Amniotic epithelial cell (primary cell): ENCODE measurements at places on chromosomes 6 and 20.
A peak's percentile ranks its signal among the peaks of the same experiment; 100 is the strongest.

DNA sequence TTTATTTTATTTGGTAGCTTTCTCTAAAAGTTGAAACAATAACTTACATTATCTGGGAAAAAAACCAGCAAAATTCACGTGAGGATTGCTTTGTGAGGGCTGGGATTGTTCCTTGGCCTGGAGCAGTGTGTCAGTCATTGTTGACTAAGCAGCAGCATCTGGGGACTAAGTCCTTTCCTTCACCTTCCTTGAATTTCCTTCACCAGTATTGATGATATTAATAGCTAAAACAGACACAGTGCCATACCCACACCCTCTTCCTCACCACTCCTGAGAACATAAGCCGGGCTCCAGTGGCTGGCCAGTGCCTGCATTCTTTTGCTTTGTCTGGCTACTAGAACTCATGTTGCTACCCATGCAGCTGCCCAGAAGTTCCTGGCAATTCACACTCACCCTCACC is 23.7 kb downstream of the PLCB1 start:
- no peak for DNase-seq

- no peak for DNase-seq
These were observed 141.5 kb downstream of the BMP7 start for GRCh38 chr20:57124800-57125517.

GRCh38 chr6:6384520-6384919 is 64.1 kb upstream of the F13A1 start:
- DNase-seq = no peak

GRCh38 chr20:49351775-49352174 is 73.9 kb upstream of the ZNFX1 start:
- no peak for DNase-seq

GRCh38 chr6:167214206-167214605 is 56.4 kb upstream of the GPR31 start:
- no peak for DNase-seq

GRCh38 chr6:139436200-139436956 is 61.9 kb upstream of the CITED2 start:
- peak; percentile 32 for DNase-seq

- no peak for DNase-seq
These were observed 89.2 kb downstream of the THBS2 start for GRCh38 chr6:169164451-169164850.

- no peak for DNase-seq
These were observed 59.5 kb downstream of the PLEKHG1 start for GRCh38 chr6:150659046-150659763.

DNA sequence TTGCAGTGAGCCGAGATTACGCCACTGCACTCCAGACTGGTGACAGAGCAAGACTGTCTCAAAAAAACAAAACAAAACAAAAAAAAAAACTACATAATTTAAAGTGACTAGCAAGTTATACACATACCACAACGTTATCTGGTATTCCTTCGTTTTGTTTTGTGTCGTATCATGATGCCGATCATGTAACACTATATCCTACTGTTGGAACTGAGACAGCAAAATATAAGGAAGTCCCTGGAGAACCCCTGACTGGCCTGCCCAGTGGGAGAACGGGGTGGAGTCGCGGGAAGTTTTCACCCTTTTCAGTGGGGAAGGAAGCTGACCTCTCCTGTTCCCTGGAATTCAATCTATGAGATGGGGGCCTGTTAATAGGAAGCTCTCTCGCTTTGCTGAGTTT is 15.1 kb downstream of the SOX4 start:
- DNase-seq = no peak

- peak; percentile 93 for DNase-seq
These were observed 1.1 kb downstream of the EIF2S2 start for GRCh38 chr20:34110745-34111641.

- no peak for DNase-seq
These were observed 358.8 kb upstream of the JAG1 start for GRCh38 chr20:11032611-11033010.

- DNase-seq = no peak
These were observed 9.7 kb upstream of the CCR6 start for GRCh38 chr6:167113047-167113754.

DNA sequence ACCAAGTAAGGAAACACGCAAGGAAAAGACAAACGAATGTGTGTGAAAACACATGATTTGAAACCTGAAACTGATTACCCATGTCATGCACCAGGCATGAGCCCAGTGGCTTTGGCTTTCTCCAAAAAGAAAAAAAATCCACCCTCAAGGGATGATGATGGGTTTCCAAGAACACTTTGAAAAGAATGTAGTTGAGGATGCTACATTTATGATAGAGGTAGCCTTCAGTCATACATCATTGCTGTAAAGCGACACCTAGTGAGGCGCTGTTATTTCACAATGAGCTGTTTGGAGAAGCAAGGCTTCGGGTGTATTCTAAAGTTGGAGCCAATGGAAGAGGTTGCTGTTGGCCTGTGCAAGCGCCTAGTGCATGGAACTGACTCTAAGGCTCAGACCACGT is 124.9 kb downstream of the SCML4 start:
- no peak for DNase-seq

- DNase-seq = no peak
These were observed 312.9 kb upstream of the ARID1B start for GRCh38 chr6:156464100-156464878.

DNA sequence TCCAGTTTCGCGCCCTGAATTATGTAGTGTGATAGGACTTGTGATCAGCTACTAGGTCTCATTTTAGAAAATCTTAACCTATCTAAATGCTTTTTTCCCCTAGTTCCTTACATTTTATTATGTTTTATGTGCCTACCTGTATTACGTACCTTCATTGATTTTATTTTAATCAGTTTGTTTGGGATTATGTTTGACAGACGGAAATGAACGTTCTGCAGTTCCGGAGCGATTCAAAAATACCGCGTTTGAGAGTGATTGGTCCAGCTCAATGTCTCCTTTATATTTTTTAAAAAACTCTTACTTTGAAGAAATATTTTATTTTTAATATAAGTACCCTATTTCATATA is 114.3 kb upstream of the BTN3A2 start:
- DNase-seq = no peak

GRCh38 chr6:45472382-45472781 is 94.6 kb upstream of the SUPT3H start:
- peak; percentile 72 for DNase-seq

- DNase-seq = no peak
These were observed 13.3 kb downstream of the ZSCAN31 start for GRCh38 chr6:28322661-28323060.
